ENCODE measurements at places on chromosomes 2 and 18.
A peak's percentile ranks its signal among the peaks of the same experiment; 100 is the strongest.

GRCh38 chr2:73072129-73072395 lies 550 bp upstream of the SFXN5 start:
- DNase-seq = peak; percentile 45

- DNase-seq = no peak
Observed at GRCh38 chr2:102063941-102064678, 72.3 kb downstream of the IL1R2 start.

DNA sequence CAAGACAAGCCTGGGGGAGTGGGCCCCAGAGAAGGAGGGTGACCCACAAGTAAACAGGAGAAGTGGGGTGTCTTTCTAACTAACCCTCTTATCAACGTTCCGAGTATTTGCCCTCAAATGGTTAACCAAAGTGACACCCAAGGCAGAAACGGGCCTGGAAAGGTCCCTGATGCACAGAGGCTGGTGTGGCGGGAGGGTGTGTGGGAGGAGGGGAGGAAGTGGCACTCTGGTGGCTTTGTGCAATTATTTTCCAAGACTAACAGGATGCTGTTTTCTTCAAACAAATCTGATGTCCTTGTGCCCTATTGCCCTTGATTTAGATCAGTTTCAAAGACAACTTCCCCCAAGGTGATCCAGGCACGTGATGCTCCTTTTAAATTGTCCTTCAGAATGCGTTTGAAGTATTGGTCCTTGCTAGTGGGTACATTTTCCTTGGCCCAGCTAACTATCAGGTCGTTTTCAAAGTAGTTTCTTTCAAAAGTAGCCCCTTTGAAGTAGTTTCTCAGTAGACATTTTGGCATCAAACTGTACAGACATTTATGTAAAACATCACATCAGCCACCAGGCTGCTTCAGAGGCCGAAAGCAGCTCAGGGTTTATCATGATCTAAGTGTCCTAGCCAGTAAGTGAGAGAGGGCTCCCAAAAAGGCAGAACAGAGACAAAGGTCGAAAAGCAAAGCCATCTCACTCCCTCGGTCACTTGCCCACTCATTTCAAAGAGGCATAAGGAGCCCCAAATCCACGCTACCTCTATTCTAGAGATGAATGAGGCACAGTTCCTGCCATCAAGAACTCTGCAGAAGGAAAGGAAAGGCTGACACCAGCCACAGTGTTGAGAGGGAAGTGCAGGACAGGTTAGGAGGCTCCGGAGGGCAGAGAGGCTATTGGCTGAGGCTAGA lies 371.1 kb upstream of the ID2 start:
- DNase-seq = no peak

- DNase-seq = no peak
Observed at GRCh38 chr2:186887107-186888090, 38.4 kb upstream of the ZSWIM2 start.

- no peak for DNase-seq
Observed at GRCh38 chr2:56475191-56475590, 291.4 kb downstream of the CCDC85A start.

- no peak for DNase-seq
Observed at GRCh38 chr2:158894572-158894971, 73.9 kb upstream of the TANC1 start.

GRCh38 chr2:58476556-58476955 lies 235.4 kb upstream of the FANCL start:
- no peak for DNase-seq

GRCh38 chr2:82803307-82803706 lies 1655.8 kb downstream of the SUCLG1 start:
- no peak for DNase-seq

GRCh38 chr2:204027091-204027490 lies 90.5 kb downstream of the ICOS start:
- peak; percentile 30 for DNase-seq

DNA sequence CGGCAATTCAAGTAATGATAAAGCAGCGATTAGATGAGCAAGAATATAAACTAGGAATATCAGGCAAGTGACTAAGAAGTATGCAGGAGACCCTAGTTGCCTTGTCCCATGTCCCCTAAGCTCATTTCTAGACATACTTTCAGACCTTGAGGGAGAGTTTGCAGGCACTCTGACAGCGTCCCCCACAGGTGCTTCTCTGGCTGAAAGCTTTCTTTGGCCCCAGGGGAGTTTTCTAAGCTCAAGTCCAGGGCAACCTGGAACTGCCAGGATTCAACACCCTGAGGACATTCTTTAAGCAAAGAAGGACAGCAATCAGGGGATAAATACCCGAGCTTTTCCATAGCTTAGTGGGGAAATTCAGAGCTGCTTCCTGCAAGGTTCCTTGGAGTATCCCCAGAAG lies 308.1 kb upstream of the CHST9 start:
- DNase-seq = no peak

DNA sequence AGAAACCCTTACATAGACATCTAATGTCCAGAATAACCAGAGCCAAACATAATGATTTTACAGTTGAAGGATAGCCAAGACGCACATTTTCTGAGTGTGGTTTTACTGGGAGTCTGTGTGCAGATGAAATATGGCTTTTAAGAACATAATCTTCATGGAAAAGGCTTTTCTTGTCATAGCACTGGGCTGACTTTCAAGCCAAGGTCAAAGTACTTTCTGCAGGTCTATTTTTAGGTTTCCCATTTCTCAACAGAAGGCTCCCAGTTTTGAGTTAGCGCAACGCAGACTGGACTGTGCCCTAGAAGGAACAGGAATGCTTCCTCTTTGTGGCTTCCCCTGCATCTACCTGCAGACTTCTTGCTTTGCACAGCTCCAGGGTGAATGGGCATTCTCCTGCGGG lies 92.3 kb upstream of the UPP2 start:
- DNase-seq = no peak

- no peak for DNase-seq
Observed at GRCh38 chr2:186349508-186349907, 136.6 kb upstream of the ZC3H15 start.

- no peak for DNase-seq
Observed at GRCh38 chr2:84126530-84126929, 332.6 kb downstream of the SUCLG1 start.

- DNase-seq = no peak
Observed at GRCh38 chr2:102522890-102523289, 49.9 kb downstream of the SLC9A4 start.
